ENCODE measurements at places on chromosomes 12 and 14.
A peak's percentile ranks its signal among the peaks of the same experiment; 100 is the strongest.

DNA sequence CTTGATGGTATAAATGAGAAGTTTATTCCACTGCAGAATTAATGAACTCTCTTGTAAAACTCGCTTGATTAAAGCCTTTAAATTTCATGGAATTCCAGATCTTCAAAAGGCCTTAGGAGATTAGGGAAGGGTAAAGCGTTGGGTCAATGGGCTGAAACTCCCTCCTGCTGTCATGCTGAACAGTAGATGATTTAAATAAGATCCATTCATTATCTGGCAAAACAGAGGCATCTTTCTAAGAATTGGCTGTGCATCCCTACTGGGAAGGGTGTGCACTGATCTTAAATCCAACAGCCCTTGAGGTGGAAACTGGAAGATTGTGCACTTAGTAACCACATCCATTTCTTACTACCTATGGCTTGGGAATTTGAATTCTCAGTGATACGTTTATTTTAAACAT lies 56.0 kb downstream of the PLCZ1 start:
- DNase-seq = no peak

GRCh38 chr12:4483885-4484823 lies 38.5 kb upstream of the FGF6 start:
- DNase-seq = no peak

DNA sequence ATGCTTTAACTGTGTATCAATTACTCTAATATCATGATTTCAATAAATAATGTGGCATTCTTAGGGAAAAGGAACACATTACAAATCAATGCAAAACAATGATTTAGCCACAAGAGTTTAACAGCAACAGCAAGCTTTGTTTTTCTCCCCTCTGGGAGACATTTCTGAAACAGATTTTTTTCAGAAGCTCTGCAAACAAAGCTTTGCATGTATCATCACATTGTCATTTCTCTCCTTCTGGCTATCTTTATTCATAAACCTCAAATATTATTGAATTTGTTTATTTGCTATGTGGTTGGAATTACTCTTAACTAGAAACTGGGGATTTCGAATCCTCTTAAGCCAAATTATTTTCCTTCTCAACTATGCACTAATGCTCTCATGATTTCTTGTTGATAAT lies 278.4 kb upstream of the ATXN7L3B start:
- DNase-seq = peak; percentile 21

GRCh38 chr12:49043856-49044258 lies 16.7 kb downstream of the KMT2D start:
- no peak for DNase-seq

DNA sequence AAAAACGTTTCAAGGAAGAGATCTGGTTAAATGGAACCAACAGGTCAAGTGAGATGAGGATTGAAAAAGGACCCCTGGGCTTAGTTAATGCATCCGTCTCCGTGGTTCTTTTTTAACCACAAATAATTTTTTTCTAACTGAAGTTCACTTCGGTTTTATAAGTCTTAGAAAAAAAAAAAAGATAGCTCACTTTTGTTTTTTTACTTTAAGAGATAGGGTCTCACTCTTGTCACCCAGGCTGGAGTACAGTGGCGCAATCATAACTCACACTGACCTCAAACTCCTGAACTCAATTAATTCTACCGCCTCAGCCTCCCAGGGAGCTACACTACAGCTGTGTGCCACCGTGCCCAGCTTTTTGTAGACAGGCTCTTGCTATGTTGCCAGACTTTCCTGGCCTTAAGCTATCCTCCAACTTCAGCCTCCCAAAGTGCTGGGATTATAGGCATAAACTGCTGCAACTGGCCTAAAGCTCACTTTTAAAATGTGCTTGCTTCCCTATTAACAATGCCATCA lies 11.8 kb downstream of the HNRNPC start:
- DNase-seq = no peak

All from globus pallidus (tissue), 1 donor.